ENCODE measurements at places on chromosomes 5 and 9.

DNA sequence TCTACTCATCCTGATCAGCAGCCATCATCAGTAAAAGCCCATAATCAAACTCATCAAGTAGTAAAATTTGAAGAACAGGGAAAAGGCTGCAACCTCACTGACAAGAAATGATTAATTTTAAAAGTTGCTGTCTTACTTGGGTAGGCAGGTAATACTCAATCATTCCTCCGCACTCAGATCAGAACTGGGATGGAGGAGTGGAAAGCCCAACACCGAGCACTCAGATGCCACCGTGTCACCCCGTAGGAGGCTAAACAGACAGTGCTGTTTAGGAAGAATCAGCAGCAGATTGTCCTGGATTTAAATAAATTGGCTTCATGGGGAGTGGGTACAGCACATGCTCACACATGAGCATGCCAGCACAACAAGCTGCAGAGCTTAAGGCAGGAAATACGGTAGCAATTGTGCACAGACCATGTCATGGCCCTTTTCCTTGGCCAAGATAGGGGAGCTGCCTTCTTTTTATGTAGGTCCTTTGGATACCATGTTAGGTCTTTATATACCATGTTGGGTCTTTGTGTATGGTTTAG lies 92.6 kb upstream of the CDH6 start:
- no peak for DNase-seq

- DNase-seq, result no peak
These were observed 305.1 kb downstream of the PSAT1 start for GRCh38 chr9:78601957-78602565.

GRCh38 chr5:139856714-139857113 lies 61.1 kb downstream of the PSD2 start:
- DNase-seq, result no peak

- no peak for DNase-seq
These were observed 194.8 kb downstream of the AUH start for GRCh38 chr9:91166796-91167366.

DNA sequence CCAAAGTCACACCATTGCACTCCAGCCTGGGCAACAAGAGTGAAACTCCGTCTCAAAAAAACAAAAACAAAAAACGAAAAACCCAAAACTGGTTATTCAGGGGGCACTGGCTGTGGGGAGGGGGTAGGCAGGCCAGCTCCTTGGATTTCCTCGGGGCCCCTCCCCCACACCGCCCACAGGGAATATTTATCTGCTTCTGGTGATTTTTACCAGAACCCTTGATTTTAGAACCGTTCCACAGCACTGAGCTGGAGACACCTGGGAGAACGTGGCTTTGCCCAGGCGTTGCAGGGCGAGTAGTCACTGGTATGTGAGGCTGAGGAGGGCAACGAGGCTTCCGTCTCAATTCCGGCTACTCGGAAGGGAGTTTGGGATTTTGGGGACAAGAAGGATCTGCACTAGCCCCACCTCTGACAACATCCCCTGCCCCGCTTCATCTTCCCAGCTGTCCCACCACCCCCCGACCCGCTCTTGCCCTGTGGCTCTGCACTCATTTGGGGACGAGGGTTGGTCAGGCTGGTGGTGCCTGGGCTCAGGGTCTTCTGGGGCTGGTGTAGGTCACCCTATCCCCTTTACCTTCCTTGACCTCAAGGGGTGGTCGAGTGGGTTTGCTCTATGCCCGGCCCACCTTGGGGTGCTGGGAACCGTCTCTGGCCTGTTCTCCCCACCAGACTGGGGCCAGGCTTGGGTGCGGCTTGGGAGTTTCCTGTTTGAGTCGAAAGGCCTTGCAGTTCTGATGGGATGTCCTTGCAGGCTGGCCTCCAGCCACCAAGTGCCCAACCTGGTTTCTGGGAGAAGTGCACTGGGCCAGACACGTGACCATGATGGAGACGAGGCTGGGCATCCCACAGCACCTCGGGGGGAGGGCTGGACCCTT lies 3.5 kb downstream of the AHRR start:
- no peak for DNase-seq

DNA sequence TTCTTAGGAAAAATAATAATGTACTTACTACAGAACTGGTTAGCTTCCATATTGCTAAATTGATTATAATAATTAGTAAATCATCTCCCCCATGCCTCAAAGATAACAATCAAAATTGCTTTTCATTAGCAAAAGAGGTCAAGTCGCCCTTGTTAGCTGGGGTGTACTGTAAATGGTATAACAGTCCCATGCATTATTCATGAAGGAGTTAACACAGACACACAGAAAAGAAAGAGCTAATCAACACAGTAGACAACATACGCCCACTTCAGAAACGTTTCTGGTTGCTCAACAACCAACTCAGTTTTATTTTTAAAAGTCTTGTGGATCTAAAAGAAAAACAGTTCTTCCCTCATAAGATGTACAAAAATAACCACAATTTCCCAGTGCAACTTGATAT lies 100.2 kb downstream of the MPDZ start:
- no peak for DNase-seq

DNA sequence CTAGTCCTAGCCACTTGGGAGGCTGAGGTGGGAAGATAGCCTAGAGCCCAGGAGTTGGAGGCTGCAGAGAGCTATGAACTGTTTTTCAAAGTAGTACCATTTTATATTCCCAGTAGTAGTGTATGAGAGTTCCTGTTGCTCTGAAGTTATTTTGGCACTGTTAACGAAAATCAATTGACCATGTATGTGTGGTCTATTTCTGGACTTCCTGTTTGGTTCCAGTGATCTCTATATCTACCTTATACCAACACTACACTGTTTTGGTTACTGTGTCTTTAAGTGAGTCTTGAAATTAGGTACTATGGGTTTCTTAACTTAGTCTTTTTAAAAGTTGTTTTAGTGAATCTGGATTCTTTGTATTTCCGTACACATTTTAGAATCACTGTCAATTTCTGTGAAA lies 13.6 kb downstream of the SLF1 start:
- DNase-seq, result no peak

GRCh38 chr5:6379246-6379645 lies 899 bp upstream of the MED10 start:
- no peak for DNase-seq

DNA sequence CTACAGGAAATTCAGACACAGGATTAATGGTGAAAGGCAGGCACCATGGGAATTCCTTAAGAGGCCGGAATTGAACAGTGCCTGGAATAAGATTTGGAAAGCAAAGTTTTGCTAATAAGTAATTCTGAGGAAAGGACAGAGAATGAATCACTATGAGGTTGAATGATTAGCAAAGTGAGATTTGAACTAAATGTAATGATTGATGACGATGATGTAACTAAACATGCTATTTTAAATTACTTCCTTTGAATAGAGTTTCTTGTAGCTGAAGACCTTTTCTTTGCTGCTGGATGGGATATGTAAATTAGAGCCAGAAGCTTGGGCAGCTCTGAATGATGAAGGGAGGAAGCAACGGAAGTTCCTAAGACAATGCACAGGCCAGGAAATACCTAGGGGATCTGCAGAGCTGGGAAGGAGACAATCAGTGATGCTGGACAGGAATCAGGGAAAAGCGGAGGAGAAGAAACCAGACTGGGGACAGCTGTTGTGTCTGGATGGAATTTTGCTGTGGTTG lies 482.0 kb downstream of the PSAT1 start:
- DNase-seq, result no peak

DNA sequence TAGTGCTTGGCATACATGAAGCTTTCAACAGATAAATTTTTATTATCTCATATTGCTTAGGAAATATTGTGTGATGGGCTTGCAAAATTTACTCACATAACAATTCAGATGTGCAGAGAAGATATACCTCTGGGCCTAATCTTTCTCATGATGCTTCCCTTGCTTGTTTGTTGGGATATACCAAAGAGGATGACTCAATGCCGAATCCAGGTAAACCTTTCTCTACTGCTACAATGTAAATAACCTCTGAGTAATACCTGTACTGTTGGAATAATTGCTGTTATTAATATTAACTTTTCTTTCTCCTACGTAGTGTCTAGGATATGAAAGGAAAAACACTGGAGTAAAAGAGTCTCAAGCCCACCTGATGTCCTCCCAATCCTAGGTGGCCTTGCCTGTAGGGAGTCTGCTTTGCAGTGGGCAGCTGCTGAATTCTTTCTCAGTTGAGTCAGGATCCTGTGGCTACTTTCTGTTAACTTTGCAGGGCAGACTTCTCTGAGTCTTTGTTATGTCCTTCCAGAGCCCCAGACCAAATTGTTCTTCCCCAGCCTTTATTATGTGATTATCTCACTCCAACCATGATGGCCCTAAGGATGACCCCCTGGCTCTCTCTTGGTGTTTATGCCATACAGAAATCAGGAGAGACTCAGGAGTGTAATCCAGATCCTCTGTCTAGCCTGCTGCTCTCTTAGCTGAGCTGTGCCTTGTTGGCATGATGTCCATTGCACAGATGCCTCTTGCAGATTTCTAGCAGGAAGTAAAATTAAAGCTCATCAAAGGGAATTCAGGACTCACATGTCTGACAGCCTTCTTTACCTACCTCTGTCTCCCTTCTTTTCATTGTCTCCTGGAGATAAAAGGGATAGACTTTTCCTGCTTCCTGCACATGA lies 208.1 kb downstream of the SNX18 start:
- DNase-seq, result no peak

DNA sequence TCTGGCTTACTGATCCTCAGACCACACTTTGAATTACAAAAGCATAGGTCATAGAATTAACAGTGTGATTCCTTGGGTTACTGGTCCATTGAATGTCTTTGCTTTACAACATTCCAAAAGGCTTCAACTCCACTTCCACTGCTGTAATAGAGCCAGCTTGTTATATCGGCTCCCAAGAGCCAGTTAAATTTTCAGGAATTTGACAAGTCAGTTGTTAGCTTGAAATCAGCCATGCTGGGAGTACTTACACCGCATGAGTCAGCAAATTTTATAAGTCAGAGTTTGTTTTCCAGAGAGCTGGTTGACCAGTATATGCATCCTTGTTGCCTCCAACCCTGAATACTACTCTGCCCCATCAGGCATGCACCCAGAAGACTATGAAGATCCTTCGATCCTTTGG lies 73.1 kb downstream of the FOXB2 start:
- no peak for DNase-seq

DNA sequence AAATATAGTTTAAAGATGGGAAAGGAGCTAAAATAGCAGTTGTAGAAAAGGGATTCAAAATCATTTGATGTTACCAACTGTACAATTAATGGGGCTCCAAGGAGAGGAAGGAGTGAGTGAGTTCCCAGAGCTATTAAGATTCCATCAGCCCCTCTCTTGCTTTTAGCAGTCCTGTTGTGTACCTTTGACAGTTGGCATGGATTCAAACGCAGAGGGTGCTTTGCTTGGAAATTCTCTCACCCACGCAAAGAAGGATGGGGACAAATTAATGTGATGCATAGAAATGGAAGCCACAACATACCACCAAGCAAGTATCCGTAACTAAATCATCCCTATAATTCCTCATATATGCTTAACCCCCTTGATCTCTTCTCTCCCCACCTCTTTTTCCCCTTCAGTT lies 461.3 kb downstream of the EBF1 start:
- DNase-seq, result no peak

DNA sequence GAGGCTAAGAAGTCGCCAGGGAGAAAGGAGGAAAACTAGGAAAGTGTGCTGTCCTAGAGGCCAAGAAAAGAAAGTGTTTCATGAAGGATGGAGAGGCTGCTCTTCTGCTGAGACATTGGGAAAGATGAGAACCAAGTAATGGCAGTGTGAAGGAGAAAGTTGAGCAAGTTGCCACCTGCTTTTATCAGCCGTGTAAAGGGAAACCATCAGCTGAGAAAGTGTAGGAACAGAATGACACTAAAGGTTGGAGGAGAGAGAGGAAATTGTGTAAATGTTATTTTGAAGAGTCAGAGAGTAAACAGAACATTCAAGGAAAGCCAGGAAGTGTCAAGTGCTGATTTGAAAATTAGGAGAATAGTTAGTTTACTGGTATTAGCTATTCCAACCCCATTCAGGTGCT lies 125.0 kb downstream of the CEMIP2 start:
- no peak for DNase-seq

DNA sequence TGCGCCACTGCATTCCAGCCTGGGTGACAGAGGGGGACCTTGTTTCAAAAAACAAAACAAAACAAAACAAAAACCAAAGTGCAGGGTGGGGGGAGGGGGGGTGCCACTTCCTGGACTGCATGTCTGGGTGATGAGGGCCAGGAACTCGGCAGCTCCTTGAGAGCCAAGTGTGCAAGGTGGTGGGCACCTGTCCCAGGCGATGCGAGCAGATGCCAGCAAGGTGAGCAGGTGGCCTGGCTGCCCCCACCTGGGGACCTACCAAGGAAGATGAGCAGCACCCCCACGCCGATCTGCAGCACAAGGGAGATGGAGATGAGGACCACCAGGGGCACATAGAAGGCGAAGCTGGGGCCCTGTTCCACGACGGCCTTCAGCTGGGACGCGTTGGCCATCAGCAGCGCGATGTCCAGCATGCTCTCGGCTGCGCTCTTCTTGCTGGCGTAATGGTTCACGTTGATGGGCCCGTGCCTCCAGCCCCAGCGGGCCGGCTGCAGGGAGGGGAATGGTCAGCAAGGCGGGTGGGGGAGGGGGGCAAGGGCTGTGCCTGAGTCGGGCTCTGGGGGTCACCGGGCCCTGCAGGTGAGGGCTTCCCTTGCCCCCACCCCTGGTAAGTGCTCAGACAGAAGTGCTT lies 7.8 kb downstream of the NINJ1 start:
- DNase-seq, result no peak

GRCh38 chr5:958701-959571 lies 49.7 kb upstream of the NKD2 start:
- DNase-seq, result no peak

- DNase-seq, result no peak
These were observed 99.3 kb downstream of the ANGPTL2 start for GRCh38 chr9:127022913-127023660.

GRCh38 chr5:11955331-11955730 lies 51.1 kb upstream of the CTNND2 start:
- DNase-seq, result no peak

GRCh38 chr5:140362875-140363630 lies 3.1 kb downstream of the SLC4A9 start:
- DNase-seq, result peak; percentile 77

DNA sequence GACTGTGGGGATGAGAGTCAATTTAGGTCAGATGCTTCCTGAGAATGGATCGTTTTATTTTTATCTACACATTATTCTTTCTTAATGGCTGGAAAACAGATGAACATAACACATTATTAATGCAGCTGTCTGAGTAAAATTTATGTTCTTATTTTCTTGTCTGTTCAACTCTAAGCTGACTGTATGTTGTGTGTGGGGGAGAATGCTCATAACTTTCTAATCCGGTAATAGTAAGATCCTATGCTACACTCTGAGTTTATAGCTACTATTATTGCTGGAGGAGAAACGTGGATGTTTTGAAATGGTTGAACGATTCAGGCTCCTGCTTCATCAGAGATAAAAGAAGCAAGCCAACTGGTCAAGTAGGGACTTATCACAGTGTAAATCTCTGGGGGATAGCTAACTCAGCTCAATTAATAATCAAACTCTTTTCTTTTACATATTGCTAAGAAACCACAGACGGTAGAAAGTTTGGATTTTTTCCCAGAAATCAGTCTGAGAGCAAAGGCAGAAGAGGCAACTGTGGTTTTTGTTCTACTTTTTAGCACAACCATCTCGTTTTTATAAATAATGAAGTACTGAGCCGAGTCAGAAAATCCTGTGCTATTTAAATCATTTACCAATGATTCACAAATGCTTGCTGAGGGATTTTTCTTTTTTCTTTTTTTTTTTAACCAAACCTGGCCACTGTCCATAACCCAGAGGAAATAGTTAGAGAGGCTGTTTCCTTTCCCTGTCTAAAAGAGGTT lies 265.0 kb upstream of the FAM174A start:
- no peak for DNase-seq

- DNase-seq, result no peak
These were observed 840.4 kb upstream of the WWC1 start for GRCh38 chr5:167451076-167451475.

- DNase-seq, result no peak
These were observed 100.7 kb upstream of the MVB12B start for GRCh38 chr9:126225611-126226609.
